ENCODE measurements at places on chromosomes 2 and 18. TPM values are rescaled to one million over a fixed set of nuclear protein-coding genes. Genes with fewer than 3 reads are reported as not detected.

Gene LRRTM1
- not detected for total RNA-seq

Gene SLC38A11
- total RNA-seq = 5.4 TPM

Gene LINC00305
- total RNA-seq = not detected

Gene MC4R
- total RNA-seq = not detected

Gene WDSUB1
- total RNA-seq = 16.4 TPM

Gene RUFY4
- not detected for total RNA-seq

Gene C1QL2
- total RNA-seq = not detected

Gene SERPINB8
- total RNA-seq = 22.1 TPM

Gene LIMS4
- 0.47 TPM for total RNA-seq

Gene CIB4
- total RNA-seq = not detected

Gene SKA1
- total RNA-seq = 0.66 TPM

Gene C2orf66
- not detected for total RNA-seq

Gene REG3G
- not detected for total RNA-seq

Gene G6PC2
- not detected for total RNA-seq

Gene NEU2
- total RNA-seq = not detected

Gene ARHGEF4
- total RNA-seq = 2.1 TPM

Gene LNPK
- 15.9 TPM for total RNA-seq

Gene CEP76
- total RNA-seq = 10.0 TPM

Gene ALLC
- total RNA-seq = not detected

Gene SCN3A
- 6.0 TPM for total RNA-seq

Gene CYP1B1
- total RNA-seq = 0.89 TPM

Gene CNRIP1
- total RNA-seq = not detected

Gene VWC2L
- not detected for total RNA-seq

Gene CRYGD
- not detected for total RNA-seq

Gene MOGAT1
- not detected for total RNA-seq

Gene KLHL14
- 42.5 TPM for total RNA-seq
